ENCODE measurements at places on chromosomes 3 and 15. TPM values are rescaled to one million over a fixed set of nuclear protein-coding genes. Genes with fewer than 3 reads are reported as not detected.

Gene PIERCE2
- total RNA-seq: 1.4 TPM

- DNase-seq: no peak
Observed at GRCh38 chr3:46400000-46400734, 6.7 kb downstream of the CCR5AS start.

Gene CLDN1
- total RNA-seq: 3.0 TPM

DNA sequence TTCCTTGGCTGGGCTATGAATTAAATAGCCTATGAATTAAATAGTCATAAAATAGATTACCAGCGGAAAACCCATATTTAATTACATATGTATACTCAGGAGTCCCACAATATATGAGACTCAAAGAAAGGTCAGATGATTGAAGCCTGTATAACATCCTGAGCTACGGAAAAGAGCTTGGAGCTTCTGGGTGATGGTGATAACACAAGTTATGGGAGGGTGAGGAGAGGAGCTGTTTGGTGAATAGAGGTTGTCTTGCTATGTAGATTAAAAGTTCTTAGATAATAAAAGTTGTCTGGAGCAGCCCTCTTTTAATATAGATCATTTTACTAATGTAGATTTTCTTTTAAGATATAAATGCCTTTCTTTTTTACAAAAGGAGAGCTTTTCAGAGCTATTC lies 1.8 kb downstream of the PML start:
- DNase-seq: no peak

Gene CYP11A1
- total RNA-seq: 1.9 TPM

DNA sequence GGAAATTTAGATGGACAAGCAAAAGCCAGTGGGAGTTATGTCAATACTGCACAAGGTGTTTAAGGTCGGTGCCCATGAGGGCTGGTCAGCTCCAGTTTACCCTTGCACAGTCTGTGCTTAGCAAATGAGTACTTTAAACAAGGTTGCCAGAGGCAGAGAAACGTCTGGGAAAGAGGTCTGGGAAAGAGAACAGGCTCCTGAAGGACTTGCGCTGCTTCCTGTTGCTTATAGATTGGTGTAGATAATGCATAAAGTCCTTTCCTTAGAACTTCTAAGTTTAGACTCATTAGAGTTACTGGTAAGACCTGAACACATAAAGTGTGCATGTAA lies 162.6 kb upstream of the P2RY1 start:
- no peak for DNase-seq

GRCh38 chr15:48479751-48480150 lies 148.5 kb downstream of the DUT start:
- no peak for DNase-seq

- DNase-seq: no peak
Observed at GRCh38 chr15:84400820-84401219, 165.2 kb downstream of the GOLGA6L4 start.

DNA sequence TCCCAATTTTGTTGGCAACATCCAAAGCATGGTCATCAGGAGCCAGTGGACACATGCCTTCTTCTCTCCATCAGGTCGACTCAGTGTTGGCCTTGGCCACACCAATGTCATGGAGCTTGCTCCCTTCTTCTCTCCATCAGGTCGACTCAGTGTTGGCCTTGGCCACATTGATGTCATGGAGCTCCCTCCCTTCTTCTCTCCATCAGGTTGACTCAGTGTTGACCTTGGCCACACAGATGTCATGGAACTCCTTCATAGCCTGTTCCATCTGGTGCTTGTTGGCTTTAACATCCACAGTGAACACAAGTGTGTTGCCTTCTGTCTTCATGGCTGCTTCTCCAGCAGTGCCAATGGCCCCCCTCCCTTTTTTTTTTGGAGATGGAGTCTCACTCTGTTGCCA lies 70.2 kb downstream of the TMEM44 start:
- DNase-seq: no peak

GRCh38 chr3:151733613-151734012 lies at the start of gene AADACL2:
Gene AADACL2, plus strand, starts transcription at chr3:151733927. Its CDS starts 109 bp downstream, at chr3:151734036.
- no peak for DNase-seq

GRCh38 chr3:66386011-66386924 lies 114.6 kb downstream of the LRIG1 start:
- no peak for DNase-seq

DNA sequence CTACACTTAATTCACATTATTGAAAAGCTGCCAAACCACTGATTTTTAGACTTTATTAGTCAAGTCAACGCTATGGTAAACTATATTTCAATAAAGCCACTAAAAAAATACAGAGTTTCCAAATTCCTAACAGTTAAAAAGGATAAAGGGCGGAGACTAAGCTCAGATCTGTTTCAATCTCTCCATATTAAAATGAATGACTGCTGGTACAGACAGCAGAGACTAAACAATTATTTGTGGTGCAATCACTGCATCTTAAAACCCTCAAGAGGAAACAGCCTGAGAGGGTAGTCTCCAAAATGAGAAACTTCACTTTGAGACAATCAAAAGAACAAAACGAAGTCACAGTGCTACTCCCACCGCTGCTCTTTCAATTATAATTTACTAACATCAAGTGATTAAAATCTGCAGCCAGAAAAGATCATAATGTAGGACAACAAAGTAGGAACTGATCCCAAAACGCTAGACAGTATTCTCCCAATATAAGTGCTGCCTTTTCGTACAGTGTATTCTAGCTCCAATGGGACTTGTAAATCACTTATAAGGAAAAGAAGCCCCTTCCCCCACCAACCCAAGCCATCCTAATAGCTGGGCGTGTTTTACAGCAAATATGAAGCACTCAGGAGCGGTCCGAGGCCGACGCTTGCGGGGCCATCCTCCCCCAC lies 1.2 kb downstream of the UBP1 start:
- DNase-seq: no peak

DNA sequence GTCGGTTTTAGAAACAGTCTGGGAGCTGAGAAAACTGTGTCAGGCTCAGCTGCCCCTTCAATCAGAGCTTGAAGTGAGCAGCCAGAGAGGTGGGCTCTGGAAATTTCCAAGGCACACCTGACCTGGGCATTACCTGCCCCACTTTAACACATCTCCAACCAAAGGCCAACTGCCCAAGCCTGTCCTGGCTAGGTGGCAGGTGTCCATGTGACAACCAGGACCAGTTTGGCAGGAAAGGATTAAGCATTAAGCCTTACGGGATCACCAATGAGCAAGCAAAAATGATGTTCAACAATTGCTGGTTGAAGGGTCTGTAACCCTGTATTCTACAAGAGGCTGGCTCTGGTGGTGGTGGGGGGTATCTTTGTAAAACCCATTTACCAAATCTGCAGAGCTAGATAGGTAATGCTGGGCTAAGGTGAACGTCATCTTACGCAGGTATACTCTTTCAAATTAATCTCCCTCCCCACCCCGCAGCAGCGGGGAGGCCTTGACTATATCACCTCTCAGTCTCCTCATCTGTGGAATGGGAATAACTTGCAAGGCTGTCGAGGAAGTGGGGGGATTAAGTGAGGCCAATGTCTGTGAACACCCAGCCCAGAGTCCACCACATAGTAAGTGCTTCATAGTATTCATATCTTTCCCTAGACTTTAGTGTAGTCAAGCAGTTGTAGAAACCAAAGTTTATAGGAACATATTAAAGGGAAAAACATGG lies 183.2 kb downstream of the MEGF11 start:
- no peak for DNase-seq

DNA sequence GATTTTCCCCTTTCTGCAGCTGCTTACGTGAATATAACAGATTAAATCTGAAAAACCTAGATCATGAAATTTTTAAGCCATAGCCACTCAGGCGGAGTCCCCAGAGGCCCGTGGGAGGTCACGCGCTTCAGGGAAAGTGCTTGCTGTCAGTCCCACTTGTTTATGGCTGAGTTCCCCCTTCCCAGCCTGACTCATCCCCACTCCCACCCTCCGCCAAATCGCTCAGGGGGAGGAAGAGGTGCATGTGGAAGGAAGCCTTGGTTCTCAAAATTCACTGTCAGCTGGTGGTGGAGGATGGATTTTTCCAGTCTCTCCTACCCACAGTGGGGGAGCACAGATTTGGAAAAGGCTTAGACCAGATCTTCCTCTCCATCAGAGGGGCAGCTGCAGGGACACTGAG lies 67.4 kb downstream of the CORO2B start:
- no peak for DNase-seq

Gene SLC51B
- not detected for total RNA-seq

GRCh38 chr3:46848271-46849044 lies 14.8 kb downstream of the MYL3 start:
- no peak for DNase-seq

GRCh38 chr3:146590521-146590920 lies 14.6 kb downstream of the PLSCR5 start:
- DNase-seq: no peak
